ENCODE measurements at places on chromosomes 12 and 14.

GRCh38 chr14:100076606-100077005 is 11.4 kb downstream of the EVL start:
- no peak for DNase-seq

DNA sequence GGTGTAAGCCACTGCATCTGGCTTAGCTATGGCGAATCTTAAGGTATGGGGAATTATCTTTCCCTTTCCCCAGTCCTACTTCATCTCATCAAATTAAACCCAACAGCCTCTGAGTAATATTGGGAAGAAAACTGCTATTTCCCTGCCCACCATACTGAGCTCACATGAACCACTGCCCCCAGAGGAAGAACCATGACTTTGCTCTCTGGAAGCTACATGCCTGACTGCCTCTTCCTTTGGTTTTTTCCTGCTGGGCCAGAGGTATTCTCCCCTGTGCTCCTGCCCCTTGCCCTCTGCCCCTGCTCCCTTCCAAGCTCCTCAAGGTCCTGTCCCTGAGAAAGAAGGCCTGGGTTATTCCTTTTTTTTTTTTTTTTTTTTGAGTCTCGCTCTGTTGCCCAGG is 15.2 kb downstream of the RILPL2 start:
- DNase-seq = no peak

GRCh38 chr12:94649349-94650142 is 811 bp downstream of the TMCC3 start:
- no peak for DNase-seq

DNA sequence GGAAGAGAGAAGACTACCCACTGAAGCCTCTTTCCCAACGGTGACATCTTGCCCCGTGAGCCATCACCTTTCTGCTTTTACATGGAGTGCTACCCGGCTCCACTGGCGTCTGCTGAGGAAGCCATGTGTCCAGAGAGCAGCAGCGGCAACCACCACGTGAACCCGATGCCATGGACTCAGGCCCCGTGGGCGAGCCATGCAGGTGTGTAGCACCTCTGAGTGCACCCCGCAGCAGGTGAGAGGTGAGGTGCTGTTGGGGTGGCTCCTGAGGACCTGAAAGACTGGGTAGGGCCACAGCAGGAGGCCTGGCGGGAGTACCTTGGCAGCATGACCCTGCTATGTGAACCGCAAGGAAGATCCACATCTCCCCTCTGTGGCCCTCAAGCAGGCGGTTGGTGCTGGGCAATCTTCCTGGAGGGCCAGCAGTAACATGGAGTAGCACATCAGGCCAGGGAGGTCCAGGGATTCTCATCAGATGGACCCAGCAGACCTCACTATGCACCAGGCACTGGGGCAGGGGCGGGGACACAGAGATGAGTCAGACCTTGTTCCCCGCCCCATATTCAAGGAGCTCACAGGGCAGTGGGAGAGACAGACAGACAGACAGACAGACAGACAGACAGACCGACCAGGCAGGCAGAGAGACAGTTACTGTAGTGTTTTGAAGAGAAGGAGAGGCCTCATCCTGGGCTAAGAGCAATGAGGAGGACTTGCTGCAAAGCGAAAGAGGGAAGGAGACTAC is 129.6 kb downstream of the PAPOLA start:
- DNase-seq = no peak

GRCh38 chr12:5083955-5084849 is 40.5 kb downstream of the KCNA5 start:
- no peak for DNase-seq

GRCh38 chr14:95488376-95489213 is 27.9 kb downstream of the SYNE3 start:
- no peak for DNase-seq

GRCh38 chr12:47967461-47968321 is 4.3 kb downstream of the TMEM106C start:
- no peak for DNase-seq

GRCh38 chr12:9756170-9756569 is 4.5 kb downstream of the CD69 start:
- no peak for DNase-seq

DNA sequence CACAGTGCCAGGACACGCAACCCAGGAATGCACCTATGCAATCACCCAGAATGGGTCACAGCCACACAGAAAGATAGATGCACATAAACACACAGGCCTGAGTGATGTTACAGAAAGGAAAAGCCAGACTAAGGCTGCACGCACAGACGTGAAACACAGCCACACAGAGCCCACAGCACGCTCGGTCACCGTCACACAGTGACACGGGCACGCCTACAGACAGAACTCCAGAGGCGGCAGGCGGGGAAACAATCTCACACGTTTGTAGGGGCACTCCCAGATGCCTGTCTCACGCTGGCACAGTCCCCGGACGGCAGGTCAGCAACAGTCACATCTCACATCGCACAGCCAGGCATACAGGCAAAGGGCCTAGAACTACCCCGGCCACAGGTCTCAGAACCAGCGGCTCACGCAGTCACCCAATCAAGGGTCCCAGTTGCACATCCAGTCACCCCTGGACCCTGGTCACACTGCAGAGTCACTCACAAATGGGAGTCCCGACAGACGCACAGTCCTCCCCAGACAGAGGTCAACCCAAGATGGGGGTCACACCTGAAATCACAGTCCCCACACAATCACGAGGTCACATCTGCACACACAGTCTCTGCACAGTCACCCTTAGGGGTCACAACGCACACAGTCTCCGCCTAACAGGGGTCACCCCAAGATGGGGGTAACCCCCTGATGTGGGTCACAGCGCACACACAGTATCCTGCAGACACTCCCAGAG is 790 bp downstream of the SSH1 start:
- DNase-seq = peak; percentile 69

- peak; percentile 56 for DNase-seq
Observed at GRCh38 chr12:6554168-6555017, 1.4 kb downstream of the IFFO1 start.

- no peak for DNase-seq
Observed at GRCh38 chr12:99686142-99686541, 38.6 kb downstream of the GARIN6 start.

DNA sequence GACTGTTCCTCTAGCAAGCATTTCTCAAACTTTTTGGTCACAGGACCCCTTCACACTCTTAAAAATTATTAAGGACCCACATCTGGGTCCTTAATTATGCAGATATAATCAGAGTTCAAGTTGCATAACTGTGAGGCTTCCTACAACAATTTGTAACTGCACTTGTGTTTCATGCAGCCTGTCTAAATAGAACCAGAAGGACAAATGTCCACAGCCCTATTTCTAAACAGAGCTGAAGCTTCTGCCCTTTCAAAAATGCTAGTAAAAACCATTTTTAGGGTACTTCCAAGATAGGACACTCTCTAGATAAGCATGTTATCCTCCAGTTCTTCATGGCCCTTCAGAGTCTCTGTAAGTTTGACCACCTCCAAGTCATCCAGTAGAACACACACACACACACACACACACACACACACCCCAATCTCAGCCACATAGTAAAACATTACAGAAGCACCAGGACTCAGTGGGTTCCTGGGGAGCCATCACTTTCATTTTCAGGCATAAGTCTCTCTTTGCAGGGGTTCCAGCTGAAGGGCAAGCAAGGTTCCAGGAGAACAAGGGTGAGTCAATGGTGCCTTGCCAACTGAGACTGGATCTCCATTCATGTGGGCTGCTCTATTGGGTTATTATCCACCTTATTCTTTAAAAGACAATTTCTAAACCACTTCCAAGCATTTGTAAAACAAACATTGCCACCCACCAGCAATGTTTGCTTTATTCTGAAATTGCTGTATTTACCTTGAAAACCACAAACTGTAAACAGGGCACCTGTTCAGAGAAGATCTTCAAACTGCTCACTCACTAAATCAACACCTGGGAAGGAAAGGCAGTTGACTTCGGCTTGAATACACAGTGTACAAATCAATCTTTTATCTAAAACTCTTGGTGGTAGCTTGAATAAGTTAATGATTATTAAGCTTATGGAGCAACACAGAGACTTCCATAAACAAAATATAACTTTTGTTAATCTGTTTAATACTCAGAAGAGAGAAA is 64.1 kb downstream of the ITPR2 start:
- no peak for DNase-seq

DNA sequence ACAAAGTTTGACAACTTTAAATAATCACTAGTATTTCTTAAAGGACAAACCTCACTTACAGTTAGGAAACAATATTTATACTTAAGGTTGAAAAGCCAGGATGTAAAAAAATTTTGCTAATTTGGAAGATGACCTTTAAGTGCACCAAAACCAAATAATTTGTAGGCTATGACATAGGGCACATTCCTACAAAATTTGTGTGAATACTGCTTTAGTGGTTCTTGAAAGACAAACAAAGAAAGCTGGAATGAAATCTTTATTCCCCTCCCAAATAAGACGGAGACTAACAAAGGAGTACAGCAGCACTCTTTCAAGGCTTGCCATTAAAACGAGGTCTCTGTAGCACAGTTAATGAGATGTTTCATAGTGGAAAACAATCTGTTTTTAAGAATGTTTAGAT is 45.6 kb downstream of the MSRB3 start:
- DNase-seq = no peak

DNA sequence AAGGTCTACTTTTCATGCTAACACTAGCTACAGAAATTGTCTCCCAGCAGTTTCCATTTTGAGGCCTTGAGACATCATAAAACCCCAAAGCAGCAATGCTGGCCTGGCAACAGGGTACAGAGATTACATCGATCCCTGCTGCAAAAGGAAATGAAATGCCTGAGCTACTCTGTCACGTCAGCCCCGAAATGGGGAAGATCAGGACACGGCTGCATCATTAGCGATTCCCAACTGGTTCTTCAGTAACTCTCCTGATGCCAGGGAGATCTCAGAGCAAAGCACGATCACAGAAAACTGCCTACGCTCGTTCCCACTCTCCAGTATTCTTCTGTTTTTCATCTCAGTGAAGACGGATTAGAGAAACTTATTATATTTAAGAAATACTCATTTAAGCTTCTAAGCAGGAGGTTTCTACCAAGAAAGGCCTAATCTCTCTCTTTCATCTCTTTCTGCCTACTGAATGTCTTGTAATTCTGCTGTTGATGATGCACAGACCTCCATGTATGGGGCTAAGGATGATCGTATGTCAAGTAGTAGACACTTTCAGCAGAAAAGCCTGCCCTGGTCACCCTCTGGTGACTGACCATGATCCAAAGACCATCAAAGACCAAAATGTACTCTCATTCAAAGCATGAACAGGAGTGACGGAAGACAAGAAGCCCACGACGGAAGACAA is 168.5 kb downstream of the RIMBP2 start:
- no peak for DNase-seq

- DNase-seq = no peak
Observed at GRCh38 chr12:79678306-79678705, 12.5 kb downstream of the PAWR start.

- no peak for DNase-seq
Observed at GRCh38 chr14:52703225-52703624, 3.8 kb upstream of the PSMC6 start.

DNA sequence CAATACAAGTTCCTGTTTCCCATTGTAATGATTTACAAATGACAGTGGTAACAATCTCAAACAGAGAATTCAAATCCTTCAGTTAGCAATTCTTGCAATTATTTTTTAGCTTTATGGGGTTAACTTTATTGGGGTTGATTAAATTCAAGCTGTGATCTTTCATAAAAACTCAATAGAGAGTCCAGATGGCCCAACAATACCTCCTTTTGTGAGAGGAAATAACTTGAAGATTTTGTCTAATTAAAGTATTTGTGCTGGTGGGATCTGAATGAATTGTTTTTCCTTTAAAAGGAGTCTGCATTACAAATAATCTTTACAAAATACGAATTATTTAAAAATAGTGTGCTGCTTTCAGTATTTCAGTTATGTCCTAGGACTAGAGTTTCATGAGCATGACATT is 4.4 kb upstream of the ARHGAP5 start:
- no peak for DNase-seq

- no peak for DNase-seq
Observed at GRCh38 chr14:29900609-29901350, 26.9 kb downstream of the PRKD1 start.

GRCh38 chr12:131921866-131922769 is 7.0 kb upstream of the PUS1 start:
- DNase-seq = no peak

DNA sequence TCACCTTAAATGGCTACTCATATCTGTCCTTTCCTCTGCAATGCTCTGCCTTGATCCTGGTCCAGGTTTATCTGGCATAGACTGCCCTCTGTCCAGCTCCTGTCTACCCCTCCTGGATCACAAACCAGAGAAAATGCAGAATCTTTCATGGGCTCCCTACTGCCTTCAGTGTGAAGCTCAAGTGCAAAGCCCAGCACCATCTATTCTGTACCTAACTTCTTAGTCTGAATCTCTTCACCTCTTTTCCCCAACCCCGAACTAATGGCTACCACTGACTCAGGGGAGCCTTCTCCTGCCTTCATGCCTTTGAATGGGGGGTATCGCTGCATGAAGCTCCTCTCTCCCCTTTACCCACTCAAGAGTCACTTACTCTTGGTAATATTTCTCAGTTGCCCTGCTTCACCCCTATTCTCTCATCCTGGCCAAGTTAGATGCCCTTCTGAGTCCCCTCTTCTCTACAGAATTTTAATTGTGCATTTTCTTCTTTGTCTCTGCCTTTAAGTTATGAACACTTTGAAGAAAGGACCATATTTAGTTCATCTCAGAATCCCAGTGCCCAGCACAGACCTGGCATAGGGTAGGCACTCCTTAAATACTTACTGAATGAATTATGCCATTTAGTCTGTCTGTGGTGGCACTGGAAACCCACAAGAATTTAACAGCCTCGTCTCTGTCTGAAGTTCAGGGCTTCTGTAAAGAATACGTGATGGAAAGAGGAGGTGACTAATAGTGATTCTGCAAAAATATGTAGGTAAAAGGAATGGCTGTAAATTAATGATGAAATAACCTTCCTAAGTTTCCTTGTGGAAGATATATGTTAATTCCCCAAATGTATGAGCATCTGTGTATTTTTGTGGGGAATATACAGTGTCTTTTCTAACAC is 191.3 kb upstream of the AMIGO2 start:
- no peak for DNase-seq

DNA sequence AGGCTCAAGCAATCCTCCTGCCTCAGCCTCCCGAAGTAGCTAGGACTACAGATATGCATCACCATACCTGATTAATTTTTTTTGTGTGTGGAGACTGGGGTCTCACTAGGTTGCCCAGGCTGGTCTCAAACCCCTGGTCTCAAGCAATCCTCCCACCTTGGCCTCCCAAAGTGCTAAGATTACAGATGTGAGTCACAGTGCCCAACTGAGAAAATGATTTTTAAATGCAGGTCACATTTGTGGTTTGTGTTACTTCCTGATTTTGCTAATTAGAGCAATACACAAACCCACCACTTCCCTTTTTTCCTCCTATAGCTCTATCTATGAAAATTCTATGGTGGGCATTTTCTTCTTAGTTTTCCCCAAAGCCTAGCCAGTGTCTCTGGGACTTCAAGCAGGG is 45.5 kb upstream of the TMEM263 start:
- DNase-seq = no peak
